ENCODE measurements at places on chromosomes 6 and 20.

GRCh38 chr6:34661357-34661756, 35.2 kb downstream of the ILRUN start:
- DNase-seq, result no peak

DNA sequence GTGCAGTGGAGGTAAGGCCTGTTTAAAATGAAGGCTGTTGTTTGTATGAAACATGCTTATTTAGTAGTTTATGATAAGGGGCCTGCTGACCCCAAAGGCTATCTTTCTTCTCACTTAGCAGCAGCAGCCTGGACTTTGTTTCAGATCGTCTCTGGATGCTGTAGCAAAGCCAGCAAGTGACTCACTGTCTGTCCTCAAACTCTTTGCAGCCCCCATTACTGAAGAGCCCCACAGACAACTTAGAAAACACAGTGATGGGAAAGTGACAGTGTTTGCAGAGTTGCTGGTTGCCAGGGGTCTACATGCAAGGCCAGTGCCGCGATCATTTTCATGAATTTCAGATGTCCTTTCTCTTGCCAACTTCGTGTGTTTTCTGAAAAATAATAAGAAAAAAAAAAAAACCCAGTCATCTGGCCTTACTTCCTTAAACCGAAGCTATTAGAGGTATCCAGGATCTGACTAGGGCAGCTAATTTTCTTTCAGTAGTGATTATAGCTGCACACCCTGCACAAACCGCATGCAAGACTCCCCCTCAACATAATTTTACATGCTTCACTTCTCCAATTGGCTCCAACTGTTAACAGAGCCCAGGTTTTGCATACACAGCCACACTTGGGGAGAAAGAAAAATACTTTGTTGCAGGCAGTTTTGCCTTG, 11.6 kb upstream of the F13A1 start:
- DNase-seq, result no peak

- no peak for DNase-seq
These were observed 363.5 kb downstream of the BCKDHB start for GRCh38 chr6:80469977-80470376.

GRCh38 chr20:19047040-19047950, 165.1 kb upstream of the SLC24A3 start:
- no peak for DNase-seq

DNA sequence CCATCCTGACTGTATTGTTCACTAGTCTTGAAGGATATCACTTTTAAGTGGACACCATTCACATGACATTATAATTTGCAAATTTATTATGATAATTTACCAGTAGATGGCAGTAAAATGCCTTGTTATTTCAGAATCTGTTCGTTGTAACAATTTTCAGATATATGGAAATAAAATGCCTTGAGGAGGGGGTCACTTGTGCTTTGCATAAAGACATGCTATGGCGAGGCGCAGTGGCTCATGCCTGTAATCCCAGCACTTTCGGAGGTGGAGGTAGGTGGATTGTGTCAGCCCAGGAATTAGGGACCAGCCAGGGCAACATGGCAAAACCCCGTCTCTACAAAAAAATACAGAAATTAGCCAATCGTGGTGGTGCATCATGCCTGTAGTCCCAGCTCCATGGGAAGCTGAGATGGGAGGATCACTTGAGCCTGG, 9.0 kb upstream of the NCOA6 start:
- peak; percentile 60 for DNase-seq

DNA sequence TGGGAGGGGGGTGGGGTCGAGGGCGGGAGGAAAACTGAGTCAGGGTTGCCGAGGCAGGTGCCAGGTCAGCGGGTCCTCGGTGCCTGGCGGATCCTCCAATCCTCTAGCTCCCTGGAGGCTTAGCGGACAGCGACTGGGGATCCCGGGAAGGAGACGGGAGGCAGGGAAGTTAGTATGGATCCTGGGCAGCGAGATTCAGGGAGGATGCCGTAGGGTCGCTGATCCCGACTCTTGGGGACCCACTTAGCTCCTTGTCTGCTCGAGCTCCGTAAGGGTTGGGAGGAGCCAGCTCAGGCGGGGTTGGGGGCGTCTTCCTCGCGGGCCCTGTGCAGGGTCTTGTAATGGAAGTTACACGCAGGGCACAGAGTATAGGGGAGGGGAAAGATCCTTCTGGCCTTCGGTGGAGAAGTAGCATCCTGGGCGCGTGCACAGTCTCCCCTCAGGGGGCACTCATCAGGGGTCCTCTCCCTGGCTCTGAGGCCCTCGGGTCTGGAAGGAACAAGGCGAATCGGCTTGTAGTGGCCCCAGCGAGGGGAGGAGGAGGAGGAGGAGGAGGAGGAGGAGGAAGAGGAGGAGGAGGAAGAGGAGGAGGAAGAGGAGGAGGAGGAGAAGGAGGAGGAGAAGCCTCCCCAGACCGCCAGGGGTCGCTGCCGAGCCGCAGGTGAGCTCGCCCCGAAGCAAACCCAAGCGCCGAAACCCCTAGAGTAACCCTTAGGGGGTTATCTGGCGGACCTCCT, 6.4 kb upstream of the SLC12A5 start:
- DNase-seq, result peak; percentile 26

DNA sequence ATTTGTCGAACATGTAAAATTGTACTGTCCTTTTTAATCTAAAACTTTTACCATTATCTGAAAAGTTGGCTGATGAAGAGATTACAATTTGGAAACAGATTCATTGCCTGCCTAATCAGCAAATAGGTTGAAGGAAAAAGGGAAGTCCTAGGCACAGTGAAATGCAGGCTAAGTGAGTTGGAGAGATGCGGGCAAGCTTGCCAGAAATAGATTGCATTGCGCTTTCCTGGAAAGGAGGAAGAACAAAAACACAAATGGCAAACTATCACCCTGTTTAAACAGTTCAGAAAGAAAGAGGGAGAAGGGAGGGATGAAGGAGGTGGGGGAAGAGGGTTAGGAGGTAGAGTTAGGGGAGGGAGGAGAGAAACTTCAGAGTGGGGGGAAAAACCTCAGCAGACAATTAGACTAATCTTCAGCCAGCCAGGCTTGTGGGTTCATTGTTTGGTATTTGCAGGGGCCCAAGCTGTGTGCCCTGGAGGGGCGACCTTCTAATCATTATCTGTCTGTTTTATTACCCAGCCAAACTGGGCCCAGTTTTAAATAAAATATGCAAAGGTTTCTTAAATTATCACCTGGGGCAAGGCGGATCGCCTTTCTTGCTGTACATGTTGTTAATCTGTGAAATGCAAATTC, 465.2 kb downstream of the TFAP2B start:
- DNase-seq, result no peak

DNA sequence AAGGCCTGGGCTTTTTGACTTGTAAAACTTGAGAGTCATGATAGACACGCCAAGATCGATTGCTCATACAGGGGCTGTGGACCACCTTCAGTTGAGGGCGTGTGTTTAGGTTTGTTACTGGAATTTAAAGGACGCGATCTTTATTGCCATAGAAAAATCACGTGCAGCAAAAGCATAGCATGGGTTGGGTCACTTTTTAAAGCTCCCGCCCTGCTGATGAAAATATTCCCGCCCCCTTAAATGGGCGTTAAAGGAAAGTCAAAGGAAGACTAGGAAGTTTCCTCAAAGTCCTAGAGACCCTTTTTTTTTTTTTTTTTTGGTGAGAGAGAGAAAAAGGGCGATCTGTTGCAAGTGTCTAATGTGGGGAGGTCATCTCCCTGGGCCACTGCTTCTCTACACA, 23.1 kb downstream of the TFAP2A start:
- no peak for DNase-seq

- no peak for DNase-seq
These were observed 902 bp downstream of the SLC29A1 start for GRCh38 chr6:44224029-44224964.

- DNase-seq, result peak; percentile 91
These were observed 40.5 kb downstream of the PIM1 start for GRCh38 chr6:37210313-37210968.

DNA sequence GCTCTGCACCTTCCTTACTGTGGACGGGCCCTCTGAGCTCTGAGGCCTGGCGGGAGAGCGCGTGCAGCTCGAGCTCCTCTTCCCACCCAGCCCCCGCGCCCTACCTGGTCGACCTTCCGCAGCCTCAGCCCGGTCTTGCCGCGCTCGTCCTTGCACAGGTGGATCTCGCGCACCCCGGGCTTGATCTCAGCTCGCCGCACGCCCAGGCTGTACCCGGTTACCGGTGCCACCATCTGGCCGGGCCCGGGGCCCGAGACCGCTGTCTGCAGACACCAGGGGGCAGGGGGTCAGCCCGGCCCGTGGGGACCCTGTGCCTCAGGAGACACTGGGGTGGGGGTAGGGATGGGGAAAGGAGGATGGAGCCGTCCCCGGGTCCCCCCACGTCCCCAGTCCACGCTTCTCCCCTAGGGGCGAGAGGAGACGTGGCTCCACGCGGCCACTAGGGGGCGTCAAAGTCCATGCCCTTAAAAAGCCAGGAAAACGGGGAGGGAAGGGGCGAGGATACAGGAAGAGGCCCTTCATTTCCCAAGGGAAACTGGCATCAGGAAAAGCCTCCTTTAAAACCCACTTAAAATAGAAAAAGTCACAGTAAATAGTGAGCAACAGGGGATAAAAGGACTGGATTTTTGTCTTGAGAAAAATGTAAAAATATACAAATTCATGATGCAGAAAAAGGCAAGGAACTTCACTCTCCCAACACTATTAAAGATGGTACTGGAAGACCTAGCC, 15.5 kb downstream of the SDCBP2 start:
- DNase-seq, result peak; percentile 71

- no peak for DNase-seq
These were observed 29.6 kb downstream of the PTK7 start for GRCh38 chr6:43105538-43106222.

DNA sequence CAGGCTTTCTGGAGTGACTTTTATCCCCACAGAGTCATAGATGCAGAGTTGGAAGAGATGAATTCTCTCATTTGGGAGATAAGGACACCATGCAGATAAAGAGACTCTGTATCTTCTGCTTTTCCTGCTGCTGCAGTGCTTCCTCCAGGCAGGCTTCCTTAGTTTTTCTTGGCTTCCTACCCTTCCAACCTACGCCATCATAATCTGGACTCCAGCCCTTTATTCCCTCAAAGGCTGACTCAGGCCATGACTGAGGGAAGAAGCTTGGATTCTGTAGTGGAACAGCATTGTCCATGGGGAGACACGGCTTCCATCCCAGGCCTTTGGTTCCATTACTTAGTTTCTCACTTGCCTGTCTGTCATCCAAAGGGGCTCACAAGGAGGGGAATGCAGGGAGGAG, 6.5 kb upstream of the RNF24 start:
- DNase-seq, result no peak

- DNase-seq, result no peak
These were observed 19.8 kb downstream of the SUMO4 start for GRCh38 chr6:149419696-149420404.

- DNase-seq, result peak; percentile 75
These were observed 268.2 kb downstream of the CDC5L start for GRCh38 chr6:44655412-44656342.

GRCh38 chr6:36432151-36432671, 10.4 kb downstream of the PXT1 start:
- peak; percentile 37 for DNase-seq

DNA sequence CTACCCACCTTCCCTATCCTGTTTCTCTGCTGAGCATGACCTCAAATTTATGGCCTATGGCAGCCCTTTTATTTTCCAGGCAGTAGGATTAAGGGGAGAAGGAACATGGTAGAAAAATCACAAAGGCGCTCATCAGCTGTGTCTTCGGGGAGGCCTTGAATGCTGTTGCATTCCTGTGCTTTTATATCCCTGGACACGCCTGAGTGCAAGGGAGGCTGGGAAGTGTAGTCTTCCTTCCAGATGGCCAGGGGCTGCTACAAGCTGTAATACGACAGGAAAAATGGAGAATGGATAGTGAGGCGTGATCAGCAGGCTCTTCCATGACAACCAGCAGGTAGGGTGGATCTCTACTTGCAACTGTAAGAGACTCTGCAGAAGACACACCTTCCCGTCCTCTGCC, 210.9 kb upstream of the GGTLC1 start:
- no peak for DNase-seq

GRCh38 chr6:147080225-147080624, 124.0 kb upstream of the STXBP5 start:
- DNase-seq, result no peak

DNA sequence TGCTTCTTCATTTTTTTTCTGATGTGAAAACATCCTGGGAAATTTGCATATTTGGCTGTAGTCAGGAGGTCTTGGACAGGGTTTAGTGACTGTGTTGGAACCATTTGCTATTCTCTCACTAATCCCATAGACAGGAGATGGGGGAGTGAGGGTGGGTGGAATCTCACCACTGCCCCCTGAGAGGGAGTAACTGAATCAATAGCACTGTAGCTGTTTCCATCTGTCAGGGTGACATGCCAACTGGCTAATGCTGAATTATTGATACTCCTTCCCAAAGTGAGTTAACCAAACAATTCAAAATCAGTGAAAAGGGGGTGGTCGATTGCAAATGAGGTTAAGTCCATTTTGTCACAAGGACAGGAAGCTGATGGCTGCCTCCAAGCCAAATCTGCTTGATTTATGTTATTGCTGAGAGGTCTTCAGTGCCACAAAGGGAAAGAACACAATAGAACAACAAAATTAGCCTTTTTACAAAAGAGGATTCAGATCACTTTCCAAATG, 55.1 kb upstream of the B3GAT2 start:
- no peak for DNase-seq

GRCh38 chr6:90175627-90176538, 120.8 kb downstream of the BACH2 start:
- no peak for DNase-seq

DNA sequence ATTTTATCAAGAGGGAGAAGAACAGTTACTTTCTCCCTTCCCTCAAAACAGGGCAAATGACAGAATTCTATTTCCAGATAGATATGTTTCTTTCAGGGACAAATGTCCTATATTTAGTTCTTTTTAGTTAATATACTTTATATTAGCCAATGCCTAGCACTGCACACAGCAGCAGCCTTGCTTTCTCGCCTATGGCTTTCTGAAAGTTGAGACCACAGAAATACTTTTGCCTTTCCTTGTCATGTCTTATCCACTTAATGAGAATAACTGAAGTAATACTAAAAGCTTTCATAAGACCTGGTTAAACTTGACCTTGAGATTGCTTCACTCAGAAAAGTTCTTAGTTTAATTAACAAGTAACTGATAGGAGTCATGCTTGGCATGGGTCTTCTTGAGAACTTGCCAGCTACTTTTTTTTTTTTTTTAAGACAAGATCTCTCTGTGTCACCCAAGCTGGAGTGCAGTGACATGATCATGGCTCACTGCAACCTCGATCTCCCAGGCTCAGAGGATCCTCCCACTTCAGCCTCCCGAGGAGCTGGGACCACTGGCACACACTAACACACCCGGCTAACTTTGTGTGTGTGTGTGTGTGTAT, 159.3 kb downstream of the CDKAL1 start:
- DNase-seq, result peak; percentile 42

DNA sequence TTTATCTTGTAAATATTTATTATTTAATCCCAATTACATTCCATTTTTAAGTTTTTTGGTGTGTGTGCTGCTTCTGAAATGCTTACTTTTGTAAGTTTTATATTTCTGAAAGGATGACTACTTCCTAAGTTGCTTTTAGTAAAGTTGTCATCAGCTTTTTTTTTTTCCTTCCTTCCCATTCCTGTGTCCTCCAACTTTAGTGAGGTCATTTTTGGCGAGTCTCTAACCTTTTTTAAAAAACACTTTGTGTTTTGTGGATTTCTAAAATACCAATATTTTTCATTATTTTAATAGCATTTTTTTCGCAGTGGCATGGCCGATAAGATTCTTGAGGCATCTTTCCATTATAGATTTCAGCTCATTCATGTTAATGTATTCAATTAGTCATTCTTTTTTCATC, 30.9 kb downstream of the FIG4 start:
- no peak for DNase-seq

GRCh38 chr6:3312604-3313231, 54.0 kb downstream of the PSMG4 start:
- DNase-seq, result no peak

GRCh38 chr6:34745277-34746103, 11.8 kb upstream of the SNRPC start:
- peak; percentile 34 for DNase-seq

GRCh38 chr6:21504790-21505189, 88.8 kb upstream of the SOX4 start:
- no peak for DNase-seq
